ENCODE measurements at places on chromosomes 4 and X.
A peak's percentile ranks its signal among the peaks of the same experiment; 100 is the strongest.

DNA sequence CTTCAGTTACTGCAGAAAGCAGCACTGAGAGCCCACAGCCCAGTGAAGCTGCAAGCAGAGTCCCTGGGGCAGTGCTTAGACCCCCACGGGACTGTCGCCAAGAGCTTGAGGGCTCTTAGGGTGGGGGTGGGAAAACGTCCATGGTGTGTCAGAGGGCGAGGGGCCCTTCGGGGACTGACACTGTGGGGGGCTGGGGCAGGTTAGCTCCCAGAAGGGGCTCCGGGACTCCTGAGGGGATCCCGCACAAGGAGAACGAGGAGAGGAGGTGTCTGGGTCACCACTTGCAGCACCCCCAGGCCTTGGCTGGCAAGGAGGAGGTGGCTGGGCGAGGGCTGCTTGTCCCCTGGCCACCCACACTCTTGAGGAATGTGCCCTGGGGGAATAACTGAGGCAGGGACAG lies 20.8 kb downstream of the NAT8L start:
- H3K27me3 ChIP-seq: no peaks in the 10 kb centered on the region
- H3K36me3 ChIP-seq: no peaks in the 10 kb centered on the region
- H3K4me3 ChIP-seq: no peak overlapping the region

DNA sequence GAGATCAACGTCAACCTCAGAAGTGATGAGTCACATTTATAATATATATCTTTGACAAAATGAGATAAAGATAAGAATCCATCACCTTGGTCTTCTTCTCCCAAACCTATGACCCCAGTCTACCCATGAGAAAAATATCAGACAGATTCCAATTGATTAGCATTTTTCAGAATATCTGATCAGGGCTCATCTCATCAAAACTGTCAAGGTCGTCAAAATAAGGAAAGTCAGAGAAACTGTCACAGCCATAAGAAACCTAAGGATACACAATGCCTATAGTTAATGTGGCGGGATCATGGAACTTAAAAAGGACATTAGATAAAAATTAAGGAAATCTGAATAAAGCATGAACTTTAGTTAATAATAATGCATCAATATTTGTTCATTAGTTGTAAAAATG lies 374.1 kb downstream of the FAT4 start:
- H3K36me3 ChIP-seq: no peaks in the 10 kb centered on the region
- no peak for DNase-seq
- no peaks in the 10 kb centered on the region for H3K27me3 ChIP-seq
- H3K4me1 ChIP-seq: no peaks in the 10 kb centered on the region
- no peak overlapping the region for H3K27ac ChIP-seq

- H3K27ac ChIP-seq: no peak overlapping the region
- H3K4me1 ChIP-seq: no peaks in the 10 kb centered on the region
- no peaks in the 10 kb centered on the region for H3K27me3 ChIP-seq
- no peak for DNase-seq
These were observed 110.3 kb downstream of the MTNR1A start for GRCh38 chr4:186445040-186445439.

DNA sequence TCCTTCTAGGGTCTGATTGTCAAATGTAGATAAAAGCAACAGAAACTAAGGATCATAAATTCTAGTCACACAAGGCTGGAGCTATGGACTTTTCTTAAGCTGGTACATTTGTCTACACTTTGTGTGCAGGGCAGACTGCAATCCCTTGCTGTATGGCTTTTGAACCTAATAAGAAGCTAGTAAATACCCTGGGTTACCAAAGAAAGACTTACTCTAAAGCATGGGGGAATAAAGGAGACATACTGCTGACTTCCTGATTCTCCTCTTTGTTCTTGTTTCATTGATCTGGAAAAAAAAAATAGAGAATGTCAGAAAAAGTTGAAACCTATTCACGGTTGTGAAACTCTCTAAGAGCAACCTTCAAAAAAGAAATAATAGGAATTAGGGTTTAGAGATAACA lies 216.6 kb upstream of the TLL1 start:
- H3K27ac ChIP-seq: no peak overlapping the region
- H3K27me3 ChIP-seq: no peaks in the 10 kb centered on the region
- DNase-seq: no peak
- H3K4me3 ChIP-seq: no peak overlapping the region
- no peaks in the 10 kb centered on the region for H3K4me1 ChIP-seq

- H3K4me1 ChIP-seq: peaks cover 4% of the 10 kb centered on the region
- no peaks in the 10 kb centered on the region for H3K36me3 ChIP-seq
- H3K4me3 ChIP-seq: no peak overlapping the region
- no peak for DNase-seq
These were observed 57.0 kb upstream of the ARSJ start for GRCh38 chr4:114036426-114036825.

DNA sequence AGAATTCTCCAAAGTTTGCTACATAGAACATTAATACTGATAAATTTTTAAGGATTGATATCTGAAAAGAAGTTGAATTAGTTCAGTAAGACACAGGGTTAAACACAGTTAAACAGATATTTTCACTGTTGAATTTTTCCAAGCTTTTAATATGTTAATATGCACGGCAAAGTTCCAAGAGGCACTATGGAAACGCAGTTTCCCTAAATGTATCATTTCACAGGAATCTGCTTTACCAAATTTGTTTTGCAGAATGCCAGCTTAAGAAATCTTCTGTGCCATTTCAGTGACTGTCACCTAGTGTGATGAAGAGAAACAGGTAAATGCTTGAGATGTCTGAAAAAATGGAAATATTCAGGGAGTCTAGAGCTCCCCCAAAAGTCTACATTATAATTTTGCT lies 395.9 kb upstream of the GRIA3 start:
- H3K4me1 ChIP-seq: no peaks in the 10 kb centered on the region
- no peak for DNase-seq
- H3K36me3 ChIP-seq: no peaks in the 10 kb centered on the region
- H3K27me3 ChIP-seq: no peaks in the 10 kb centered on the region

DNA sequence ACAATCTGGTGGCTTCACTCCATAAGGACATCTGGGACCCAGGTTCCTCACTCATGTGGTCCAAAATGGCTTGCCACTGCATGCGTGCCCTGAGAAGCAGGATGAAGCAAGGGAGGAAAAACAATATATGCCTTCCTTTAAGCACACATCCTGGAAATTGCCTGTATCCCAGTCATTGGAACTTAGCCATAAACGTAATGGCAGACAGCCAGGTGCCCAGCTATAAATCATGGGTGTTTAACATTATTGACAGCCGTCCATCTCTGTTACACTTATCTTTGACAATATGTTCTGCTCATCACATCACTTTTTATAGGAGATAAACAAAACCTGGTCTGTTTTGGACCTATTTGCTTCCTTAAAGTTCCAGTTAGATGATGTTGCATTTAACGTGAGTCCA lies 181.0 kb downstream of the AASDH start:
- H3K27ac ChIP-seq: no peak overlapping the region
- H3K27me3 ChIP-seq: no peaks in the 10 kb centered on the region
- DNase-seq: no peak
- no peak overlapping the region for H3K4me3 ChIP-seq
- peaks cover 1% of the 10 kb centered on the region for H3K36me3 ChIP-seq

GRCh38 chr4:152564336-152564735 lies 28.4 kb upstream of the FBXW7 start:
- no peak for DNase-seq
- H3K27ac ChIP-seq: no peak overlapping the region
- no peaks in the 10 kb centered on the region for H3K4me1 ChIP-seq

DNA sequence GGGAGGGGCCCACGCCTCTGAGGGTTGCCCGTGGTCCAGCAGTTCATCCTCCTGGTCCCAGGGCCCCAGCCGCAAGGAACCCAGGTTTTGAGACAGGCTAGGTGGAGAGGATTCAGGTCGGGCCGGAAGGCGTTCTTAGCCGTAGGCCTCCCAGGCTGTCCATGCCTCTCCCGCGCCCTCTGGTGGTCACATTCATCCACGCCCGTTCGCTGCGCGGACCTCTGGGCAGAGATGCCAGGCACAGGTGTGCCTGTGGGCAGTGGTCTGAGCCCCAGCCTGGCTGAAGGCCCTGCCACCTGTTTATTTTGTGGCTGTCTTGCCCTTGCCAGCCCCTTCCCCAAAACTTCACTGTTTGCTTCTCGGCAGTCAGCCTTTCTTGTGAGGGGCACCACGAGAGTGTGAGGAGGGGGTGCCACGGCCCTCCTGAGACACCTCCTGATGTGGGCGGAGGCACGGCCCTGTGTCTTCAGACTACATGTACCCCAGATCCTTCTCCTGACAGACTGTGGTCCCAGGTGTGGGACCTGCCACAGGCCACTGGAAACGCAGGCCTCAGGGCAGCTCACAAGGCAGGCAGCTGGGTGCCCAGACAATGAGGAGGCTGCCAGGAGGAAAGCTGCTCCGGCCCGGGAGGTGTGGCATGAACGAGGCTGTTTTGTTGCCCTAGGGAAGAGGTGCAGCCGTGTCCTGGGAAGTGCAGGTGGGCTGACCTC lies 5.0 kb downstream of the UVSSA start:
- peaks cover 2% of the 10 kb centered on the region for H3K4me1 ChIP-seq
- H3K4me3 ChIP-seq: no peak overlapping the region
- no peaks in the 10 kb centered on the region for H3K27me3 ChIP-seq
- H3K27ac ChIP-seq: no peak overlapping the region
- peaks cover 55% of the 10 kb centered on the region for H3K36me3 ChIP-seq
- DNase-seq: peak; percentile 67

- no peaks in the 10 kb centered on the region for H3K4me1 ChIP-seq
- no peak overlapping the region for H3K27ac ChIP-seq
- no peak for DNase-seq
- H3K27me3 ChIP-seq: no peaks in the 10 kb centered on the region
- H3K36me3 ChIP-seq: no peaks in the 10 kb centered on the region
- H3K4me3 ChIP-seq: no peak overlapping the region
These were observed 65.9 kb upstream of the FSTL5 start for GRCh38 chr4:162229670-162230069.

- no peak overlapping the region for H3K4me3 ChIP-seq
- peaks cover 2% of the 10 kb centered on the region for H3K36me3 ChIP-seq
- DNase-seq: no peak
- no peaks in the 10 kb centered on the region for H3K27me3 ChIP-seq
- no peaks in the 10 kb centered on the region for H3K4me1 ChIP-seq
These were observed 32.3 kb downstream of the MED28 start for GRCh38 chr4:17646693-17647092.

GRCh38 chrX:138287205-138287877 lies 424.2 kb downstream of the FGF13 start:
- no peak overlapping the region for H3K4me3 ChIP-seq
- H3K27me3 ChIP-seq: no peaks in the 10 kb centered on the region
- H3K4me1 ChIP-seq: no peaks in the 10 kb centered on the region
- no peak for DNase-seq
- no peaks in the 10 kb centered on the region for H3K36me3 ChIP-seq
- no peak overlapping the region for H3K27ac ChIP-seq

DNA sequence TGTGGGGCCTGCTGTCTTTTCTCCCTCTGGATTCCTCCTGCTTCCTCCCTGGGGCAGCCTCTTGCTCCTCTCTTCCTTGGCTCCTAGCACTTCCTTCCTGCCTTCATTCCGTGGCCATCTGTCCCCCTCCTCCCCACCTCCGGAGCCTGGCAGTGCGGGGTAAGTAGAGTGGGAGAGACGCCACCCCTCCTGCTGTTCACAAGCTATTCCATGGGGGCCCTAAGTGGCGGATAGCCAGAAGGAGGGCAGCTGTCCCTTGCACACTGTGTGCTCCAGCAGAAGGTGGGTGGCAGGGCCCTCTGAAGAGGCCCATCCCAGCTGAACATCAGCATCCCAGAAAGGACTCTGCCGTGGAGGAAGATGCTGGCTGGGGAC lies 27.4 kb downstream of the CCNQ start:
- H3K4me3 ChIP-seq: no peak overlapping the region
- H3K27me3 ChIP-seq: no peaks in the 10 kb centered on the region
- no peaks in the 10 kb centered on the region for H3K36me3 ChIP-seq
- H3K4me1 ChIP-seq: no peaks in the 10 kb centered on the region
- H3K27ac ChIP-seq: no peak overlapping the region

- H3K4me3 ChIP-seq: no peak overlapping the region
- H3K27me3 ChIP-seq: no peaks in the 10 kb centered on the region
- DNase-seq: no peak
- no peaks in the 10 kb centered on the region for H3K36me3 ChIP-seq
- no peaks in the 10 kb centered on the region for H3K4me1 ChIP-seq
These were observed 8.8 kb upstream of the ENAM start for GRCh38 chr4:70619778-70620177.

DNA sequence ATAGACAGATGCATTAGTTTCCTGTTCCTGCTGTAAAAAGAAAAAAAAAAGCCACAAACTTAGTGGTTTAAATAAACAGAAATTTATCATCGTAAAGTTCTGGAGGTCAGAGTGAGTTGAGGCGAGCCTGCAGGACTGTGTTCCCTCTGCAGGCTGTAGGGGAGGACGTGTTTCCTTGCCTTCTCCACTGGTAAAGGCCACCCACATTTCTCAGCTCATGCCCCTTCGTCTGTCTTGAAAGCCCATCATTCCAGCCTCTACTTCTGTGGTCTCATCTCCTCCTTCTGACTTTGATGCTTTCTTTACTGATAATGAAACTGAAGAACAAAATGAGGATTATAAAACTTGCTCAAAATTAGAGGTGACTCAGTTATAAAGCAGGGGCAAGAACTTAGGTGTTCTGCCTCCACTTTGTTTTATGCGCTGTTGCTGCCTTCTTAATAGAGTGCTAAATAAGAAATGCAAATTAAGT lies 143.0 kb downstream of the STIM2 start:
- H3K36me3 ChIP-seq: peaks cover under 1% of the 10 kb centered on the region
- no peak overlapping the region for H3K27ac ChIP-seq
- no peaks in the 10 kb centered on the region for H3K4me1 ChIP-seq
- DNase-seq: no peak
- H3K27me3 ChIP-seq: no peaks in the 10 kb centered on the region

DNA sequence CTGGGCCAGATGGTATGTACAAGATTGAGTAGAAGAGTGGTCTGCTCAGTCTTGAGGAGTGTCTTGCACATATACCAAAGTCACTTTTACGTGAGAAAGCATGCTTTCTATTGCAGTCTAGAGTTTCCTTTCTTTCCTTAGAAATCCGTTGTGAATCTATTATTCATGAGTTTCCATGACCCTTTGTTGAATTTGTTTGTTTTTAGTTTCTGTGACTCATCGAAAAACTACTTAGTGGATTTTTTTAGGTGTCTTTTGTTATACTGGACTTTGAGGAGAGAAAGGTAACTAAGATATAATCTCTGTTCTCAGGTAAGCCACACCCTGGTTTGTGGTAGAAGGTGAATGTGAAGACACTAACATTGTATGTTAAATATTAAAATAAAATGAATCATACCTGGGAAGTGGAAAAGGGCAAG lies 23.0 kb downstream of the GALNT7 start:
- H3K27me3 ChIP-seq: no peaks in the 10 kb centered on the region
- no peak overlapping the region for H3K4me3 ChIP-seq
- H3K4me1 ChIP-seq: peaks cover 2% of the 10 kb centered on the region
- DNase-seq: no peak
- H3K27ac ChIP-seq: no peak overlapping the region

GRCh38 chrX:112190646-112191045 lies 108.1 kb upstream of the TRPC5 start:
- H3K36me3 ChIP-seq: no peaks in the 10 kb centered on the region
- H3K27ac ChIP-seq: no peak overlapping the region
- no peaks in the 10 kb centered on the region for H3K4me1 ChIP-seq
- H3K4me3 ChIP-seq: no peak overlapping the region
- H3K27me3 ChIP-seq: no peaks in the 10 kb centered on the region
- no peak for DNase-seq
